ENCODE measurements at places on chromosomes 16 and 17. TPM values are rescaled to one million over a fixed set of nuclear protein-coding genes. Genes with fewer than 3 reads are reported as not detected.

DNA sequence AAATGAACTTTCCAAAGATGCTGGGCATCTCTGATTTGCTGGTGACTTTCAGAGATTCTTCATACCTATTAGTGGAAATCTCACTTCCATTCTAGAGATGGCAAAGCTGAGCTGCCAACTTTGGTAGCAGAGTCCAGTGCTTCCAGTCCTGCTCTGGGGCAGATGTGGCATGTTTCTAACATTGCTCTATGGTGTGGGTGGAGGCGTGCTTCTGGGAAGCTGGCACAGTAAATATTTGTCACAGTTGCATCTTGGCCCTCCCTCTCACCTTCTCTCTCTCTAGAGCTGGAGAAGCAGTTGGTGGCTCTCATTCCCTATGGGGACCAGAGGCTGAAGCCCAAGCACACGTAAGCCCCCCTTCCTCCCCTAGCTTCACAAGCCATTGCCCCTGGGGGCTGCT, 1.9 kb downstream of the TMEM106A start:
- no peak for DNase-seq

DNA sequence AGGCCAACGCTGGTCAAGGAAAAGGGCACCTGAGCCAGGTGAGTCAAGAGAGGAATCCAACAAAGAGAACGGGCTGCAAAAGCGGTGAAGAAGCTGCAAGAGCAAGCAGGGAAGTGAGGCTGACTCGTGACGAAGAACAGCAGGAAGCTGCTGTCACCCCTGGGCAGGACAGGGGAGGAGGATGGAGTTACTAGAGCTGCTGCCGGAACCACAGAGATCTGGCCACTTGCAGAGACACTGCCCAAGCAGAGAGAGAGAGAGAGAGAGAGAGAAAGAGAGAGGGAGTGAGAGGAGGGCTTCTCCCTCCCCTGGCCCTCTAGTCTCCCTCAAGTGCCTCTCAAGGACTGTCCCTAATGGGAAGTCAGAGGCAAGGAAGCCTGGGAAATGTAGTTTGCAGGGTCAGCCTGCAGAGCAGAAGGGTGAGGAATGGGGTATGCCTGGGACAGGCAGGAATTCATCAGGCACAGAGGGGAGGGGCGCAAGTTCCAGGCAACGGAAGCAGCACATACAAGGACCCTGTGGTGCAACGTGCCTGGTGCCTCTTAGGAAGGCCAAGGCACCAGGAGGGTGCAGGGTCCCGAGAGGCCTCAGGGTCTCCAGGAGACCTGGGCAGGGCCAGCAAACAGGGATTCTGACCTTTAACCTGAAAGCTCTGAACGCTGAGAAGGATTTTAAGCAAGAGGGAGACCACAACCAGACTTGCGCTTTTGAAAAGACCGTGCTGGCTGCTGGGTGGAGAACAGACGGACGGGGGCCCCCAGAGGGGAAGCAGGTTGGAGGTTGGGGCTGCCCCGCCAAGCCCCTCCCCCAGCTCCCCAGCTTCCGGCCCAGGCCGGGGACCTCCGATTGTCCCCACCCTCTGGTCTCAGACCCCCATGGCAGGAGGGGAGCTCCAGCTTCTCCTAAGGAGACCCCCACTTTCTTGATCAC, 45.8 kb upstream of the CIBAR2 start:
- no peak for DNase-seq

DNA sequence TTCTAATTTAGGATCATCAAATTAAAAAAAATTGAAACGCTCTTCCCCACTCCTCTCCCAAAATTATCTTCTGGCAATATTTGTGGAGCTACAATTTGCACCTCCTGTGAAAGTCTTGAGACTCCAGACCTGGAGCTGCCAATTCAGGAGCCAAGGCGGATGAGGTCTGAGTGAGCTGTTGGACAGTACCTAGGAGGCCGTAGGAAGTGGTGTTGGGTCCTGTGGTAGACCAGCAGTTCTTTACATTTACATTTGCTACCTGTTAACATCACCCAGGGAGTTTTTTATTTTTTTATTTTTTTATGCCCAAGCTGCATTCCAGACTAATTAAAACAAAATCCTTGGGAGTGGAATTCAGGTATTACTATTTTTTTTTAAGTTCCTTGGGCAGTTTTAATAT, 271.0 kb downstream of the PHKB start:
- DNase-seq, result no peak

DNA sequence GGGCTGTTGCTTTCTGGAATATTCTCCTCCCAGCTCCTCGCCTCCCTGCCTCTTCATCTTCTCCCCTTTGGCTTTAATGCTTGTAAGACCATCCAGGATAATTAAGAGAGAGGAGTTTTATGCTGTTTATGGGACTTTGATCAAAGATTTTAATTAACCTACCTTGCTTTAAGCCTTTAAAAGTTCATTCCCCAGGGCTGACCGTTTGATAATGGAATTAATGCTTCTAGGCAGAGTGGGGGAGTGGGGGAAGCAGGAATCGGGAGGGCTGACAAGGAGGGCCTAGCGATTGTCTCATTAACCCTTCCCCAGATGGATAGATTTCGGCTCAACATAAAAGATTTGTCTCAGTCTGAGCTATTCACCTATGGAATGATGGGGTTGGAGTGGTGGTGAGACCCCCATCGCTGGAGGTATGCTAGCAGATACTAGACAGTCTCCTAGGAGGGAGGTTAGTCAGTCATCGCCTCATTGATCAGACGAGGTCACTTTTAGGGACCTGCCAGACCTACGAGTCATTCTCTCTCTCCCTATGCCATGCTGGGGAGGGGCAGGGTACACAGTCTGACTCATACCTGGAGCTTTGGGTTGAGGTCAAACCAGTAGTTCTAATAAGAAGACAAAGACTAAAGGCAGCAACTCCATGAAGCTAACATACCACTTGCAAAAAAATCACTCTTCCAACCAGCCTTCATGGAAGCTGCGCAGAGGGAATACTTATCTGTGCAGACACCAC, 236.6 kb upstream of the NLRP1 start:
- DNase-seq, result peak; percentile 29

PIRT gene
- not detected for polyA plus RNA-seq

DNA sequence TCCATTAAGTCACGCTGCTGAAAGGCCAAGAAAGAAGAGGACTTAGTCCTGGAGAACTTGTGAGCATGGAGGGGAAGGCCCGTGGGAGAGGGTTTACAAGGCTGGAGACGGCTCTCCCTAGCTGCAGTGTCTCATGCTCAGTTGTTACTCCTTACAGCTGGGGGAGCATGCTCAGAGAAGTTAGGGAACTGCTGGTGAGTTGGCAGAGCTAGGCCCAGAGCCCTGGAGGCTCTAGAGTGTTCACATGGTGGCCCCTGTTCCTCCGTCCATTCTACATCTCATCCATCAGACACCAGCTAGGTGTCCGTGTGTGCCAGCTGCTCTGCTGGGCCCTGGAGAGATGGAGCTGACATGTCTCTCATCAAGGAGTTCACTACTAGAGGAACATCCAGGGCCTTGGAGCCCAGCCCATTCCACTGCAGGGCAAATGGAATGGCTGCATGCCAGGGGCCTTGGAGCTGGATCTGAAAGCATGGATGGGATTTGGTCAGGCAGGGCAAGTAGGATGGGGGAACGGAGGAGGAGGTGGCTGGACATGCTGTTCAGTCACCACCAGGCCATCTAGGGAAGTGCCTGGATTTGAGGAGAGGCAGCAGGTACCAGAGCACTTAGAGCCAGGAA, 6.3 kb downstream of the XYLT2 start:
- DNase-seq, result no peak

DNA sequence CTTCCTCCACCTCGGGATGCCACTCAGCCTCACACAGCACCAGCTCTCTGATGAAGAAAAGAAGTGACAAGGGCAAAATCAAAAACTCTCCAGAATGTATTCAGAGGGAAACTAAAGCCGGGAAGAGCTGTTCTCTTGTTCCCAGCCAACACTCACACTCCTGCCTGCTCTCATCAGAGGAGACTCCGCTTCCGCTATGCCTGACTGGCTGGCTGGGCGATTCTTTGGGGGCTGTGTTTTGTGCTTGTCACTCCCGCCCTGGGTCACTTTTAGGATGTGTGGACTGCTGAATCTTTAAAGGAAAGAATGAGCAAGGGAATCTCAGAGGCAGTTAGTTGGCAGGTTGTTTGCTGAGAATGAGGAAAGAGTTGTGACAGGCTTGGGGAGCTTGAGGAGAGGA, 54.6 kb upstream of the TBX2 start:
- no peak for DNase-seq

DNA sequence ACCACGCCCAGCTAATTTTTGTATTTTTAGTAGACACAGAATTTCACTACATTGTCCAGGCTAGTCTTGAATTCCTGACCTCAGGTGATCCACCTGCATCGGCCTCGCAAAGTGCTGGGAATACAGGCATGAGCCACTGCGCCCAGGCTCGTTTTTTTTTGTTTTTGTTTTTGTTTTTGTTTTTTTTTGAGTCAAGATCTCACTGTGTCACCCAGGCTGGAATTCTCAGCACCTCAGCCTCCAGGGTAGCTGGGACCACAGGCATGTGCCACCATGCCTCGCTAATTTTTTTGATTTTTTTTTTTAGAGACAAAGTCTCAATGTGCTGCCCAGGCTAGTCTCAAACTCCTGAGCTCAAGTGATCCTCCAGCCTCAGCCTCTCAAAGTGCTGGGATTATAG, 17.5 kb upstream of the CMTM4 start:
- DNase-seq, result no peak

GRCh38 chr17:8934346-8934745, 31.2 kb downstream of the PIK3R5 start:
- no peak for DNase-seq

GRCh38 chr17:59470624-59471297, 94.6 kb upstream of the DHX40 start:
- DNase-seq, result no peak

DNA sequence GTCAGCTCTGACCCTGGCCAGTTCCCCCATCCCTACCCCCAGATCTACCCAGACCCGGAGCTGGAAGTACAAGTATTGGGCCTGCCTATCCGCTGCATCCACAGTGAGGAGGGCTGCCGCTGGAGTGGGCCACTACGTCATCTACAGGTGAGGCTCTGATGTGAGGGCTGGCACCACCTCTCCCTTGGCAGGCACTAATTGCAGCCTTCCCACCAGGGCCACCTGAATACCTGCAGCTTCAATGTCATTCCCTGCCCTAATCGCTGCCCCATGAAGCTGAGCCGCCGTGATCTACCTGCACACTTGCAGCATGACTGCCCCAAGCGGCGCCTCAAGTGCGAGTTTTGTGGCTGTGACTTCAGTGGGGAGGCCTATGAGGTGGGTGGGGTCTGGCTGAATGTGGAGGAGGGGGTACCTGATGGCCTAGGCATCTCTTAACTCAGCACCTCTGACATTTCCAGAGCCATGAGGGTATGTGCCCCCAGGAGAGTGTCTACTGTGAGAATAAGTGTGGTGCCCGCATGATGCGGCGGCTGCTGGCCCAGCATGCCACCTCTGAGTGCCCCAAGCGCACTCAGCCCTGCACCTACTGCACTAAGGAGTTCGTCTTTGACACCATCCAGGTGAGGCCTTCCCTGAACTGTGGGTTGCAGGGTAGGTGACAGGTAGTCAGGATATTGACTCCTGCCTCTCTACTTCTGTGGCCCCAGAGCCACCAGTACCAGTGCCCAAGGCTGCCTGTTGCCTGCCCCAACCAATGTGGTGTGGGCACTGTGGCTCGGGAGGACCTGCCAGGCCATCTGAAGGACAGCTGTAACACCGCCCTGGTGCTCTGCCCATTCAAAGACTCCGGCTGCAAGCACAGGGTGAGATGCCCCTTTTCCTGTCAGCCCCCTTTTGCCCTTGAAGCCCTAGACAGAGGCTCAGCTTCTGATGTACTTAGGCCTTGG, 4.3 kb downstream of the TRAF4 start:
- DNase-seq, result no peak

GRCh38 chr17:50630524-50631194, 4.0 kb upstream of the ABCC3 start:
- DNase-seq, result no peak

TPSD1 gene
- not detected for polyA plus RNA-seq

- no peak for DNase-seq
These were observed 172.3 kb upstream of the CDH11 start for GRCh38 chr16:65294165-65294564.

DNA sequence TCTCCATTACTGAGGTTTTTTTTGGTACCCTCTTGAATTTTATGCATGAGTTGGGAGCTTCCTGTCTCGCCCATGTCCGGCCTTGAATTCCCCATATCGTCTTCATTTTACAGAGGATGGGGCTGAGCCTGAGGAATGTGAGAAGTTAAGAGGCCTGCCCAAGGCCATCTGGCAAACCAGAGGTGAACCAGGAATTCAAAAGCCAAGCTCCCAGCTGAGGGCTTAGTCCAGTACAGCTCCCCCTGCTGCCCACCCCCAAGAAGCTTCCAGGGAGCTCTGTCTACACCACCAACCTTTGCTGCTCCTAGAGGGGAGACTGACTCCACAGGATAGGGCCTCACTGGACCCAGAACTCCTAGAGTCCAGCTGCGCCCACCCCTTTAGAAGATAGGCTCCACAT, 20.7 kb upstream of the C16orf78 start:
- DNase-seq, result no peak

DNA sequence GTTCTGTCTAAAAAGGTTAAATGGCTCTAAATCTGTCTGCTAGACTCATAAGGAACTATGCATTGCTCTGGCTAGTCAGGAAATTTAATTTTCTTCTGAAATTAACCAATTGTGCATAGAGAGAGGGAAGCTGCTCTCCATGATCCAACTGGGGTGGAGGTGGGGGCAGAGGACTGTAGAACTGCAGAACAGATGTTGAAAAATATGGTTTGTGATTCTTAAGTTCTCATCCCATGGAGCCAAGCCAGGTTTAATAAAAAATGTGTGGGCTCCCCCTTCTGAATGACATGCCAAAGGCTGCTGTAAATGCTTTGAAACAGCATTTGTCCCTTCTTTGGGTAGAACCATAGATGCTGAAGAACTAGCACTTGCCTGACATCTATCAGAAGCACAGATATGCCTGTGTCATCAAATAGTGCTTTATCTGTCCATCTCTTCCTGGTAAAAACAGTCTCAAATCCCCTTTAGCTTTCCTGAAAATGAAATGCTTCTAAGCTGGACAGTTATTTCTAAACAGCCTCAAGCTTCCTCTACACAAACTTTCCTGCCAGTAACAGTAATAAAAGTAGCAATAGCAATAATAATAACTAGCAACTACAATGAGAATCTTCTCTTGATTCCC, 221.4 kb downstream of the CDH8 start:
- no peak for DNase-seq

DNA sequence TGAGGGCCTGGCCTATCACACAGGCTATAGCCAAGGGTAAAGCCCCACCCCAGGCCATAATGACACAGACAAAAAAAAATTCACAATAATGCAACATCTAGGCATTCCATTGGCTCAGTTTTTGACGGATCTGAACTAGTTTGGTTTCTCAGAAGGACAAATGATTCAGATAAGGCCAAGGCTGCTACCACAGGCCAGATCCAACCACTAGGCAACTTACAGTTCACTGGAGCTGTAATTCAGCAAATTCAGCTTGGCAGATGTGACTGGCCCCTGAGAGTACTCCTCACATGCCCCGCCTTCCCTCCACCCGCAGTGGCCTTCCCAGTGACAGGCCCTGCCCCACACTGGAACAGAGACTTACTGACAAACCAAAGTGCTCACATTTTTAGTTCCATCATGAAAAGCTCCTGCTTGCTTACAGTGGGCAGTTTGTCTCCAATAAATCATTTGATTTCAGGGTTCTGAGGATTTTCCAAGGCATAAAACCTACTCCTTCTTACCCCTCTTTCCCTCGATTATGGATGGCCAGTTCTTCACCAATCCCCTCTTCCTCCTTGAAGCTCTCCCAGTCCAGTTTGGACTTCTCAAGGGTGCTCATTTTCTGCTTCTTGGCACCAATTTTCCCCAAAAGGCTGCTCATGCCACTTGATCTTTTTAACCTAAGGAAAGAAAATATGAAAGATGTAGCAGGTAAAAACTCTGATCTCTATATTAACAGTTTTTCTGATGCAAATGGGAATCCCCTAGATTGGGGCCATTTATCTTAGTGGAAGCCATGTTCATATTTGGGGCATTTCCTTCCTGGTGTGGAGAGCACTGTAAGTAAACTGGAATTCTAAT, 53.3 kb upstream of the BCAR1 start:
- DNase-seq, result peak; percentile 89
